ENCODE measurements at places on chromosomes 3 and 15.

DNA sequence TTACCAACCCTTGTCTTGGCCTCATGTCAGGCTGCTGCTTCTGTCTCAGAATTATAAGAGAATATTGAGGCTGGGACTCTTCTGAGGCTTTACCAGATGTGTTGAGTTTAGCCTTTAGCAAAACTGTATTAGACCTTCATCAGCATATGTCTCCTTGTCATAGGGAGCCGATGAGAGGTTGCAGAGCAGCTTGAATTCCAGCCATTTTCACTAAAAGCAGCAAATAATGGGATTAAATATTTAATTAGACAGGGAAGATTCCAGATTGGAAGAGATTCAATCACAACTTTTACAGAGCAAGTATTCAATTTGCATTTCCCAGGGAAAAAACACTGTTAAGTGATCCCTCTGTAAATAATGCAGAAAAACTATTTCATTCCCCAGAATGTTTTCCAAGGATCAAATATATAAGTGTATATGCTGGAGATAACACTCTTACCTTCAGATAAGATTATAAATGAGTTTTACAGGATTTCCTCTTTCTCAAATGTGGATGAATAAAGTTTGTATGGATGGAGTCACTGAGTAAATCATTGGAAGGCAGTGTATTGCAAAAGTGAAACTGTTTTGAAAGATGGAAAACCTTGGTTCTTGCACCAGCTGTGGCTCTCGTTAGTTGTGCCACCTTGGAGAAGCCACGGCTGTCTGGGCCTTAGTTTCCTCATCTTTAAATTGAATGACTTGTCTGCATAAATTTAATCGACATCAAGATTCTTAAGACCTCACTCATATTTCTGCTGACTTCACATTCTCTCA lies 466.4 kb upstream of the SGO1 start:
- DNase-seq, result no peak

GRCh38 chr3:42827654-42828053 lies 18.4 kb downstream of the ACKR2 start:
- DNase-seq, result no peak

- DNase-seq, result no peak
These were observed 94.5 kb downstream of the NPTN start for GRCh38 chr15:73538563-73539211.

GRCh38 chr3:67531181-67532101 lies 123.0 kb downstream of the SUCLG2 start:
- DNase-seq, result no peak

GRCh38 chr3:11300970-11301369 lies 28.8 kb downstream of the ATG7 start:
- no peak for DNase-seq

DNA sequence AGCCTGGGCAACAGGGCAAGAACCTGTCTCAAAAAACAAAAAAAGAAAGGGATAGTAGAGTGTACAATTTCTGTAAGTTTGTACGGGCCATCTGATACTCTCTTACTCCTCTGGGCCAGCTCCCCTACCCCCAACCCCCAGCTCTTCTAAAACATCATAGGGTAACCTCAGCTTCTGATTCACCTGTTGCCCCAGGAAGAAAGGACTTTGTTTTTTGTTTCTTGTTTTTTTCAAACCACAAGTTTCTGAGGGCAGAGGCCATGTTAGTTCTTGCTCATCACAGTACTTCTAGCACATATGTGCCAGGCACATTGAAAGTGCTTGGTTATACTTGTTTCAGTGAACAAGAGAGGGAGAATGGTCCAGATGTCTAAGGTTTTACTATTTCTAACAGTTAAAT lies 20.2 kb downstream of the ATOSA start:
- no peak for DNase-seq

DNA sequence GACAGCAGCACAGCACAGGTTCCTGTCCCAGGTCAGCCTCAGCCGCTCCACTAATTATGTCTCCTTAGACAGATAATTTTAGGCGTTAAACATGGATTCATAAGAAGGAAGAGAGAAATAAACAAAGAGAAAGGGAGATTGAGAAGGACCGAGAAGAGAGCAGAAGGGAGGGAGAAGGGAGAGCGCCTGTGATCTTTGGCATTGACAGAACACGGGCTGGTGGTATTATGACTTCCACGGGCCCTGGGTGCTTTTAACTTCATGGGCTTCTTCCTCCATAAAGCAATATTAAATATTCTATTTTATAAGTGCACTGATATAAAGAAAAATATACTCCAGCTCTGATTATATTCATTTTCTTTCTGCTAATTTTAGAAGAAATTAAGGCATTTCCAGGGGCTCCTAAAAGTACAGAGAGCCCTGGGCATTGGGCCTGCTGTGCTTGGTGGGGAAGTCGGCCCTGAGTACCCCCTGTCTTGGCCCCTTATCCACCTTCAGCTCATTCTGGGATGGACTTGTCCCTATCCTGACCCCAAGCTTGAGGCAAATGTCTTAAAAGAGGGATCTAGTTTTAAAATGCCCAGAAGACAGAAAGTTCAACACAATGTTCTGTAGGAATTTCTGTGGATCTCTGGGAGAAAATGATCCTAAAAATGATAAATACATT lies 135.3 kb downstream of the MEX3B start:
- no peak for DNase-seq

DNA sequence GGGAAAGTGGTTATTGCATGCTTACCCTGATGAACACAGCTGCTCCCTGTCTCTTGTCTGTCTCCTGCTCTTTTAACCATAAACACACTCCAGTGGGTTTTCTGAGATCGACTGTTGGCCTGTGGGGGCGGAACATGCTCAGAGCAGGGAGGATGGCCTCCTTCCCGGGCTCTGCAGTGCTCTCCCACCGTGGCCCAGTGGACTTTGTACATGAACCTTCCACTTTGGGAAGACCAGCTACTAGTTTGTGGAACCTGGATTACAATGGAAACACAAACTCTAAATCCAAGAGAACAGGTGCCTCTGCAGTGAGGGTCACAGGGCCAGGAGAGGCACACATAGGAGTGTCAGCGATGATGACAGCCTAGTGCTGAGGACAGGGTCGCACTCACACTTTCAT lies 56.5 kb downstream of the KLF13 start:
- no peak for DNase-seq

GRCh38 chr3:9808345-9809037 lies 1.6 kb upstream of the TTLL3 start:
- DNase-seq, result peak; percentile 30

GRCh38 chr3:134363381-134363755 lies 10.9 kb downstream of the AMOTL2 start:
- no peak for DNase-seq

- no peak for DNase-seq
These were observed 488.9 kb downstream of the GABRG3 start for GRCh38 chr15:27459836-27460235.

GRCh38 chr3:115595611-115596275 lies 27.6 kb upstream of the GAP43 start:
- DNase-seq, result no peak

GRCh38 chr3:39281533-39281932 lies 1.7 kb upstream of the CX3CR1 start:
- no peak for DNase-seq

- DNase-seq, result no peak
These were observed 71.4 kb upstream of the PSMD6 start for GRCh38 chr3:64094713-64095079.

DNA sequence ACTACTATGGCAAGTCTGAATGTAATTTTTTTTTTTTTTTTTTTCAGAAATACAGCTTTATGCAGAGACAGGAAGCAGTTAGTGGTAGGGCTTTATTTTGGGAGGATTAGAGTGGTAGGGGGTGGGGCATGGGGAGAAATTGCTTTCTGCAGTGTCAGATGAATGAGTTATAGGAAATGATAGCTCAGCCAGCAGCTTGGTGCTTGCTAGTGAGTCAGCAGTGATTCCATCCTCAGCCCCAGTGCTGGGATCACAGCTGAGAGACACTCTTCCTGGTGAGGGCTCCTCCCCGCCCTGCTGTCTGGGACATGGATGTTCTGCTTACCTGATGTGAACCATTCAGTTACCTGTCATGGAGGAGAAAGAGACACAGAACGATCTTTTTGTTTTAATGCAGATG lies 39.6 kb downstream of the SEMA6D start:
- peak; percentile 19 for DNase-seq
